ENCODE measurements at places on chromosomes 1 and 21. TPM values are rescaled to one million over a fixed set of nuclear protein-coding genes. Genes with fewer than 3 reads are reported as not detected.

- DNase-seq = no peak
These were observed 60.0 kb downstream of the INTS7 start for GRCh38 chr1:211975152-211975941.

- DNase-seq = no peak
These were observed 4.8 kb upstream of the GNB1 start for GRCh38 chr1:1895456-1896336.

The SIM2 gene
- total RNA-seq = 9.1 TPM

The CELA2A gene
- not detected for total RNA-seq

All from LHCN-M2 (cell line).